ENCODE measurements at places on chromosomes 4 and X.
A peak's percentile ranks its signal among the peaks of the same experiment; 100 is the strongest.

DNA sequence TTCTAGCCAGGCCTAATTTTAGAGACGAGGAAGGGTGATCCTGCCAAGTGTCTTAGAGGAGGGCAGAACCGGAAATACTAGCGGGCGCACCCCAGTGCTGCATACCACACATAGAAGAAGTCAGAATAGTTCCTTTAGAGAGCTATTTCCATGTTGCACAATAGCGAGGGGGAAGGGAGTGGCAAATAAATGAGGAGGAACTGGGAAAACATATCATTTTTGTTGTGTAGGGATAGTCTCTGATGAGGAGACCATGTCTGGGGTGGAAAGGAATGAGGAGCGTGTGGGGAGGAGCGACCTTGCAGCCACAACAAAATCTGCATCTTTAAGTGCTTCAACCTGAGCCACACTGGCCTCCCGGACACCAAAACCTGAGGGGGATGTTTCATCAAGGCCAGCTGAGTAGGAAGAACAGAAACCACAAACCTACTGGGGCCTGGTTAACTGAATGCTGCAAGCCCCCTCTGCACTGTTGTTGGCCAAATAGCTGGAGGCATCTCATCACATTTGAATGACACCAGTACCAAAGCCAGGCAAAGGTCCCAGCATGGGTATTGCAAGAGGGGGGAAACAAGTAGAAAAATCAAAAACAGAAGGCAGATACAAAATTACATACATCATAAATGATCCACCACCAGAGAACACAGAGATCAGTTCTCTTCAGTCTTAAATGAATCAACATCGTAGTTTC is 26.7 kb upstream of the C1QTNF7 start:
- no peak for DNase-seq

DNA sequence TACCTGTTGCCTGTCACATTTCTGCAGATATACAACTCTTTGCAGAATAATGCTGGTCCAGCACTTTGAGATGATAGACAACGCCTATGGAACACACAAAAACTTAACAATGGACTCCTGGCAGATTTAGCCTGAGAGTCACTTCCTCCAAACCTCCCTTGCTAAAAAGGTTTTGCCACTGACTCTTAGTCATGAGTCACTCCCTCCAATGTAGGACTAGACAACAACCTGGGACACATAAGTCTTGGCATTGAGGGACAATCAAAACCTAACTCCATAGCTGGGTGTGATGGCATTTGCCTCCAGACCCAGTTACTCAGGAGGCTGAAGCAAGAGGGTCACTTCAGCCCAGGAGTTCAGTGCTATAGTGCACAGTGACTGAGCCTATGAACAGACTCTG is 22.0 kb upstream of the EIF4E start:
- DNase-seq, result no peak

- DNase-seq, result no peak
Observed at GRCh38 chr4:78638337-78639172, 87.0 kb downstream of the ANXA3 start.

- peak; percentile 25 for DNase-seq
Observed at GRCh38 chr4:167622481-167623240, 388.4 kb upstream of the SPOCK3 start.

- DNase-seq, result no peak
Observed at GRCh38 chr4:53717064-53717549, 125.8 kb upstream of the LNX1 start.

DNA sequence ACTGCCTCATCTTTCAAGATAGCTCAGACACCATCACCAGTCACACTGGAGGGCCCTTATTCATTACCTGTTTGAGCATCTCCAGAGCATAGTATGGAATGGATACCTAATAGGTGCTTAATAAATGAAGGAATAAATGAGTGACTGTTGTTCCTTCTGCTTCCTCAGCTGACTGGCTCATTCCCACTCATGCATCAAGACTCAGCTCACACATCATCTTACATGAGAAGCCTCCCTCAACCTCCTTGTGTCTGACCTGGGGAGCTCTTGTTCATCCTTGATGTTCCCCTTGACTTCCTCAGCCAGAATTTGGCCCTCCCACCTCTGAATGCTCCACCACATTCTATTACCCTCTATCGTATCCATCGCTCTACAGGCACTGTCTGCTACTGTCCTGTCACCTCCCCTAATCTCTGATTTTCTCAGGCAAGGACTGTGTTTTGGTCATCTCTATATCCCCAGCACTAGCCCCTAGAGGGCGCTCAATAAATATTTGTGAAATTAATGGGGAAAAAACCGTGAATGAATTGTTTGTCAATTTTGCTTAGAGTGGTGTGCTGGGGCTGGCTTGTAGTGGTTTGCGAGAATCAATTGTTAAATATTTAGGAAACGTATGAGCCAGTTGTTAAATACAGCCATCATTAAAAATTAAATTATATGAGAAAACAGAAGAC is 88.3 kb downstream of the NHSL2 start:
- DNase-seq, result peak; percentile 1

DNA sequence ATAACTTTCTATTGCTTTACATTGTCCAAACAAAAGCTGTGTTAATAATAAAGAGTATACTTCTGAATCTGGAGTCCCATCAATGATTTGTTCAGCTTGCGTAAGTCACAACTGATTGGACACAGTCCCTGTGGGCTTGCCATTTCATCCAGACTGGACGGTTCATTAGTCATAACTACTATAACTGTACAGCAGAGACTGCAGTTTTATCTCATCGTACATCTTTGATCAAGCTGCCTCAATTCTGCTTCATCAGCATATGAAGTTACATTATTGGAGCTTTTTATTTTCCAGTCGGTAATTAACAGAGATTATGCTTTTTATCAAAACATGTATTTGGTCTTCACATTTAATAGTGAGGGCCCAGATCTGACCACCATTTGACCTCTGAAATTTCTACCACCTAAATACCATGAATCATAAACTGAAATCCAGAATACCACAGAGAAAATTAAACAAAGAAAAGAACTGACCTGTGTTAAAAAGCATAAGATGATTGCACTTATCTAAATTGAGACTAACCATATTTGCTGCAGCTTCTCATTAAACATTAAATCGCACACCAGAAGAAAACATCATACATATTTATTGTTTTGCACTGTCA is 12.5 kb upstream of the MAB21L2 start:
- DNase-seq, result no peak

DNA sequence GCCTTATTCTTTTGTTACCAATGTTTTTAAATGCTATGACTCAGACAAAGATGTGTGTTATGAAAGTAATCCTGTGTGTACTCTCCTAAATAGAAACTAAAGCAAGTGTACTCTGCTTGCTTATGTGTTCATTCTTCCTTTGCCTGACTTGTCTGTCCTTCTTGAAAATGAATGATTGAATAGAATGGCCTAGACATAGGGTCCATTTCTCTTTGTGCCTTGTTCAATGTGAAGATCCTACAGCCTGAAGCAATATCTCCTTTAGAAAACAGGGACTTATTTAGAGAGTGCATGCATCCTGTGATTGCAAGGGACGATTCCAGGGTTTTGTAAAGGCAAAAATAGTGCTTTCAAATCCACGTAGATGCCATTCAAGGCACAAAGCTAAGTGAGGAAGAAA is 343.6 kb upstream of the TACR3 start:
- no peak for DNase-seq

GRCh38 chr4:151771664-151772063 is 10.9 kb upstream of the GATB start:
- no peak for DNase-seq

- DNase-seq, result no peak
Observed at GRCh38 chrX:24760363-24761000, 66.8 kb downstream of the POLA1 start.

DNA sequence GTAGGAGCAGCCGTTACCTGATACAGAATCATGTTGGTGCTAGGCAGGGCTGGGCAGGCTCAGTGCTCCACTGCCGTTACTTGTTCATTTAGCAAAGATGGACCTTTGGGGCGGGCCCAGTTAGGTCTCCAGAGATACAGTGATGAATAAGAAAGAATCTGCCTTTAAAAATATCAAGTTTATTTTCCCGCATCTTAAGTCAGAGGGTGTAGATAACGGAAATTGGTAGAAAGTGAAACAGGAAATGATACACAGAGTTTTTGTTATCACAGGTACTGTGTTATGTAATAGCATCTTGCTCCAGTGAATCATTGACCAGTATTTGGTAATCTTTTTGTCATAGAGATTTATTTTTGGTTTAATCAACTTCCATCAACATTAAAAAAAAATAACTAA is 5.5 kb downstream of the TMEM131L start:
- DNase-seq, result no peak

DNA sequence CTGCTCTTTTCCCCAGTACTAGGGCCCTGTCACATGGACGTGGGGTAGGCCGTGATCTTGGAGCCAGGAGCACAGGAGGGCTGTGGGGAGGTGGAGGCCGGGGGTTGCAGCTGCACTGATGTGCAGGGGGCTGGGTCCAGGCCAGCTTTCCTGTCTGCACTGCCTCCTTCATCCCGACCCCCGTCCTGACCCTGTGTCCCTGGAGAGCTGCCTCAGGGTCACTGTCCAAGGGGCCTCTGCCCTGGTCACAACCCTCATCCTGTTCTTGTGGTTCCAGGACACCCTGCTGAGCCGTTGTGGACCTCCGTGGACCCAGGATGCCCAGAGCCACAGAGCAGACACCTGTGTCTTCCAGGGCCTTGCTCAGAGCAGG is 91.7 kb upstream of the ADRA2C start:
- DNase-seq, result no peak

- no peak for DNase-seq
Observed at GRCh38 chrX:43504394-43504793, 151.7 kb upstream of the MAOA start.

- no peak for DNase-seq
Observed at GRCh38 chr4:102807345-102807744, 20.0 kb downstream of the UBE2D3 start.

DNA sequence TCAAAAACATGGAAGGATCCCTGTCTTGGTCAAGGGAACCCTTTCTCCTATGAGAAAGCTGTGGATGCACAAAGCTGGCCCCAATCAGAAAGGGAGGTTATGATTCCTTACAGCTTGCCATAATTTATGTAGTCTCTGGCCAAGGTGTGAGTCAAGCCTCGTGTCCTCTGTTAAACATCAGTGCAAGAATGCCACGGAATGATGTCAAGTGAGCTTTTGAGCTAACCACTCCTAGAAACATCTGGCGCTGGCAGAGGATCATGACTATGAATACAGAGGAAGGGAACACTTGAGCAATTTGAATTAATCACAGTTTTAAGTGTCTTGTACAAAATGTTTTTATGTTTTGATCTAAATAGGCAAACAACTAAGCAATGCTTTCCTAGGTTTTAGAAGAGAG is 51.5 kb upstream of the RAP2C start:
- no peak for DNase-seq

DNA sequence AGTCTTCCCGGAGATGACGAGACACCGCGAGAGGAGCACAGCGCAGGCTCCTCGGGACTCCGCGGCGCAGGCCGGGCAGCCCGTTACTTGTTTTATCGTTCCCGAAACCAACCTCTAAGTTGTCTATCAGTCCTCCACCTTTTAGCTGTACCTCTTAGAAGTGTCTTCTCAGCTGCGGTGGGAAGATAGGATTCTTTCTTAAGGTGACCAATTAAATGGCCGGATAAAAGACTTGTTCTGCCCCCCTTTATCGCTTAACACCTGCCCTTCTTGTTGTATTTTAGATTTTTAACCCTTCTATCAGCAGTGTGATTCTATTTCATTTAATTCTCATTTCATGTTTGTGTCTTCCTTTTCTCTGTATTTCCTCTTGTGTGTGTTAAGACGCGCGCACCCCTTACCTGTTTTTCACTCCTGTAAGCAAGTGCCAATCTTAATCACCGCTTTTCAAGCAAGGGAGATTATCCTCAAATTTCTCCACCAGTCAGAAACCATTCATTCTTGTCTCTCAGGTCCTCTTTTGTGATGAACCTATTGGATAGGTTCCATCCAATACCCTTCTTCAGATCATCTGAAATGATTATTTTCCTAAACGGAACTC is at the start of gene SLC9B2:
Gene SLC9B2 (minus strand): TSS at position 15 of the 601 bp plus-strand sequence. CDS start 9,211 bp downstream, outside the sequence.
- no peak for DNase-seq

DNA sequence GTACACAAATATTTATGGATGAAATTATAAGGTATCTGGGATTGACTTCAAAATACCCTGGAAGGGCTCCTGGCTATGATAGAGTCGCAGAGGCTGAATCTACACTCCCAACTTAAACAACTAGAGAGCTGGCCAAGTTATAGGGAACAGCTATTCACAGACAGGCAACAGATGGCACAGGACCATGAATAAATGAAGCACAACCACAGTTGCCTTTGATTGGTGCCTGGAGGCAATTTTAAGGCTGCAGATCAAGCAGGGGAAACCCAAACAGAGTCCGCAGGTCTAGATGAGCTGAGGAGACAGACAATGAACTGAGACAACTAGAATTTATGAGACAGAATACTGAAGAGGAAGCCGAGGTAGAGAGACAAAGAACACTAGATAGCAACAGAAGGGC is 155.9 kb downstream of the EVC2 start:
- no peak for DNase-seq

DNA sequence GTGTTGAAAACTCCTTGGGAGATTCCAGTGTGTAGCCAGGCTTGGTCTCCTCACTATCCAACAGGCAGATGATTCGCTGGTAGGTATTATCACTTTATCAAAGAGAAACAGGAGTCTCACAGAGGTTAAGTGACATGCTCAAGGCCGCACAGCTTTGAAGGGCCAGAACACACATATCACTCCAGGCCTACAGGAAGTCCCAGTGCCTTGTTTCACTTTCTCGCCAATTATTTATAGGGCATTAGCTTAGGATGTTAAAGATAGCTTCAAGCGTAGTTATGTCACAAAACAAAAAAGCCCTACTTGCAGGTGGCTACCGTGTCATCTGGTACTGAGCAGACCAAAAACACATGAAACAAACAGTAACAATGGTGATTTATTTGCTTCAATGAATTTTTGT is 13.2 kb downstream of the ATP8A1 start:
- no peak for DNase-seq

DNA sequence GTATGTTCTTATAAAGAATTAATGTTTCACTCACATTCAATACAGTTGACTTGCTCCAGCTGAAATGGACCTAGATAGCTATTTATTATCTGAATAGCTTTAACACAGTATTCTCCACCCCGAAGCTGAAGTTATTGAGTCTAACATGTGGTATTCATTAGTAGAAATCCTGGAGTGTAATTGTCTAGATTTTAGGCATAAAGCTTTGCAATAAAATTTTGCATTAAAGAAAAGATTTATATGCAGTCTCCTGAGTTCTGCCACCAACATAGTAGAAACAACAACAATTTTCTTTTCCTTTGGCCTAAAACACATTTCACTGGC is 90.2 kb upstream of the DCLK2 start:
- no peak for DNase-seq

DNA sequence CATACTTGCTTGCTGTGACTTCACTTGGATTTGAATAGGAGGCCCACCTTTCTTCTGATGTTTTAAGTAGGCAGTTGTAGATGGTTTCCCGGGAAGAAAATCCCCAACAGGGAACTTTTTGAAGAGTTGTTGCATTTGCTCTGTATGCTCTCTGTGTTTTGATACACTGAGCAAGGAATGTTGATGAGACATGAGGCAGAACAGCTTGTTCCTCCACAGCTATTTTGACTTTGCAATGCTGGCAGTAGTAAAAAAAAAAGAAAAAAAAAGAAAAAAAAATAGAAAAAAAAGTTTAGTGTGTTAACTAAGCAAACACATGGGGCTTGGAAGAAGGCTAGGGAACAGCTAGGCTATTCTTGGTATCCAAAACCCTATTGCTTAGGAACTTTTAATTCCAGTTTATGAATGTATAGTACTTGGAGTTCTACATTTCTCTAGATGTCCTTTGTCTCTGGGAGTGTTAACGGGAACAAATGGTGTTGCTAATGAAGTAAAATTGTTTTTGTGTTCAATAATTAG is 23.4 kb upstream of the PAQR3 start:
- DNase-seq, result no peak

GRCh38 chr4:121071640-121072223 is 603 bp downstream of the NDNF start:
- DNase-seq, result no peak

GRCh38 chr4:142293536-142293935 is 552.6 kb downstream of the INPP4B start:
- no peak for DNase-seq
